ENCODE measurements at places on chromosomes 3 and 15.

DNA sequence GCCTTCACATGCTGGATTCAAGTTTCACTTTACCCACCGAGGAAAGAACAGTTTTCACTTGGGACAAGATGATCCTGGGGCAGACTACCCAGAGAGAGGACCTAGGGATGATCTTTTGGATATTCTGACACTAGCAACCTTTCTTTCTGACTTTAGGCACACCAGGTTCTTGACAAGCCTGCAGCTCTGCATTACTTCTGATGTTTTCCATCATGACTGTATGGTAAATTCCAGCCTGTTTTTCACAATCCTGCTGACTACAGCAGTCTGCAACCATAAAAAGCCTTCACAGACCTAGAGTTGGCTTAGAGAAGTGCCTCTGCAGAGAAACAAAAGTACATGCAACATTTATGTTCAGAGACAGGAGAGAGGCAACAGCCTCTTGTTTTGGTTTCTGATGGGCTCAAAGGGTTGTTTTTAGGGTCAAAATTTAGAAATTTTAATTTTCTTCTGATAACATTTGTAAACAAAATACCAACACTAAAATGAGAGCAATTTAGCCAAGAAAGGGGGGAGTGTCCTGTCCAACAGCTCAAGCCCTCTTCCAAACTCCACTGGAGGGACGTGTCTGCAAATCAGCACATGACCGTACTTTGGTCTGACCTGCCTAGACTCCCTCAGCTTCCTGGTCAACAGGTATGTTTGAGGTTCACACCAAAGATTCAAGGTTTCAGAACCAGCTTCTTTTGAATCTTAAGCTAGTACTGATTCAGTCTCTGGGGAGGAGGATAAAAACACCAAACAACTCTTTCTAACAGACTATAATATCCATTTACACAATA, 799 bp downstream of the ABI3BP start:
- DNase-seq = no peak

DNA sequence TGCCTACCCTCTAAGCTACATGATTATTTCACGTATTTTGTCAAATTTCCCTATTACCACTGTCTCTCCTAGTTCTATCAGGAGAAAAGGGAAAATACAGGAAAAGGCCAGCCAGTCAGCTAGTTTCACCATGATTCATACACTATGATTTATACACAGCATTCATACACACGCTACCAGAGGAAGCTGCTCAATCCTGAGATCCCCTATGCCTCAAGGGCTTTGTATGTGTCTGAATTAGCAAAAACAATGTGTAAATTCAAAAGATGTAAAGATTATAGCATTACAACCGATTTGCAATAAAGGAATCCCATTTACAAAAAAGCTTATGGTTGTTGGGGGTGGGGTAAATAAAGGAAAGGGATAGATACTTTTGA, 3.1 kb upstream of the ACKR4 start:
- DNase-seq = no peak

GRCh38 chr15:51620122-51620521, 2.4 kb downstream of the DMXL2 start:
- DNase-seq = no peak

- DNase-seq = no peak
Measured at GRCh38 chr15:57183614-57184344, 192.5 kb upstream of the CGNL1 start.

GRCh38 chr3:120903221-120903620, 4.8 kb upstream of the STXBP5L start:
- DNase-seq = no peak

DNA sequence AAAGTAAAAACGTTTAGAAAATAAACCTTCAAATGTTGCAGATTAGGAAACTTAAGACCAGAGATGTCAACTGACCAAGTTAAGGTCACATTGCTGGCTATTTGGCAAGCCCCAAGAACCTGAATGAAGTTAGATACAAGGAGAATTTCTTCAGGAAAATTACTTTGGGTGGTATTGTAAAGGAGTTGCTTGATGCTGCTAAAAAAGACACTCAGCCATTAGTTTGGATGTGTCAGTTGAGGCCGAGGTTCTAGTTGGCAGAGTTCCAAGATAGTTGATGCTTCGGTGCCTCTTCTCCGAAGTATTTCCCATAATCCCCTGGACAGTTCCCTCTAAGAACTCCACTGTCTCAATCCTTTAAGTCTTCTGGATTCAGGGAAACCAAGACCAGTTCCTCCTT, 24.3 kb downstream of the SIAH2 start:
- DNase-seq = no peak

GRCh38 chr3:10234526-10235230, 13.6 kb upstream of the TATDN2 start:
- no peak for DNase-seq

DNA sequence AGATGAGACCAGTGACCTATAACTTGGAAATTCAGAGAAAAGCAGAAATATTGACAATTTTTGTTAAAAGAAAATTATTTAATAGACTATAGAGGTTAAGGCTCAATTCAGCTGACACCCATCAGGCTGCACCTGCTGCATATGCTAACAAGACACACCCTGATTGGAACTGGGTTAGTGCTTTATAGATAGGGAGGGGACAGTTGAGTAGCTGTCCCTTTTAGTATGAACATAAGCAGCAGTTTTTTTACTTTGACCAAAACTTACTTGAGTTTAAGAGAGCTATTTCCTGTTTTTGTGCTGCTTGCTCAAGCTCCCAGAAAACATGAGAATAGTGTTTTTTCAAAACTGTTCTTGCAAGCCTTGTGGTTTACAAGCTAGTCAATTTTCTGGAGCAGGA, 292.6 kb downstream of the LRRC3B start:
- peak; percentile 77 for DNase-seq

DNA sequence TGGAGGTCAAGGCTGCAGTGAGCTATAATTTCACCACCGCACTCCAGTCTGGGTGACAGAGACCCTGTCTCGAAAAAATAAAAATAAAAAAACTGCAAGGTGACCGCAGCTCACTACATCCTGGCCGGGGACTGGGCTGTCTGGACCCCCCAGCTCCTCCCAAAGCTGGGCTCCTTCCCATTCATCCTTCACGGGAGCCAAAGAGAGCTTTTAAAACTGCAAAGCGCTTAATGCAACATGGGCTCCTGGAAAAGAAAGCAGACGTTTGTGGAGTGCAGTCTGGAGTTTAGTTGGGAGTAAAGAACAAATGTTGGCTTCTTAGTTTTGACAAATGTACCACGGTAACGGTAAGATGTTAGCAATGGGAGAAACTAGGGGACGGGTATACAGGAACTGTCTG, 12.1 kb downstream of the PLXND1 start:
- DNase-seq = no peak

DNA sequence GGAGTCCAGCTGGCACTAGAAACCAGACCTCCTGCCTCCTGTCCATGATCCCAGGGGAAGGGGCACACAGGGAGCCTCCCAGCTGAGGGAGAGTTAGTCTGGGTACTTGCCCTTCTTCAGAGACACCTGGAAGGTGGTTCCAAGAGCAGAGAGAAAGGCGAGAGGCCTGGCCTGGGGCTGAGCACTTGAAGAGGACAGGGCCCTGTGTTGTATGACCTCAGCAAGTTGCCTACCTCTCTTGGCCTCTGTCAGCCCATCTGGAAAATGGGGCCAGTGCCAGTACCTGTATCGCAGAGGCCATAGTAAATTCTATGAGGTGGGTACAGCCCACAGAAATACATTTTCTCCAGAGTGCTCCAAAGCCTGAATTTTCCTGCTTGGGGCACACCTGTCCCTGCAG, 19.5 kb downstream of the PTH1R start:
- DNase-seq = no peak

GRCh38 chr3:78728406-78729145, 1039.2 kb downstream of the ROBO1 start:
- DNase-seq = no peak

DNA sequence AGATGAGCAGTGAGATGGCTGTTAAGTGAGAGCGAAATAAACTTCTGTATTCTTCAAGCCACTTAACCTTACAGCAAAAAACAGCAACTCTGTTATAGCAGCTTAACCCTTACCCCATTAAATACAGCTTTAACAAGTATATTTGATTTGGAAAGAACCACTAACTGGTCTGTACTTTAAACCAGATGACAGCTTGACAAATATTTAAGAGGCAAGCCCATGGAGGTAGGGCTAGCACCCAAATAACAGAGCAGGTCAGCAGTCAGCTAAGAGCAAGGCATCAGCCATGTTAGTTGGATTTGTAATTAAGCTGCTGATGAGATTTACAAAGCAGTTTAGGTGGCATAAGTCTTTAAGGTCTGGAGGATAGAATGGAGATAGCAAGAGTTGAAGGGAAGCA, 3.5 kb downstream of the LZTFL1 start:
- DNase-seq = no peak

GRCh38 chr3:173690542-173691180, 293.1 kb downstream of the NLGN1 start:
- no peak for DNase-seq

DNA sequence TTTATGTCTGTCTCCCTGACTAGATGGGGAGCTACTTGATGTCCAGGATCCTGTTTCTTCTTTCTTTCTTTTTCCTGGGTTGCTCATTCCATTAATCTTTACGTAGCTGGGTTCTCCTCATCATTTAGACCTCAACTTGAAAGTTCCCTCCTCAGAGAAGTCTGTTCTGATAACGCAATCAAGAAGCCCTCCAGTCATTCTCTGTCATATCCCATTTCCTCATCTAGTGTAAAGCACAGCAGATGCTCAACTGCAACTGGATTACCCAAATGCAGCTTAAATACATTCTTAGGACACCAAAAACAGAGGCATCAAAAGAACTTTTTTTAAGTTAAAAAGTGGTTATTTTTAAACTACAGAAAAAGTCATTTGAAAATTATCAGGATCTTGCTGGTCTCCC, 51.7 kb upstream of the ST3GAL6 start:
- peak; percentile 46 for DNase-seq

GRCh38 chr15:75348562-75349350, 1.9 kb downstream of the NEIL1 start:
- DNase-seq = no peak

GRCh38 chr3:193310914-193311723, 67.4 kb downstream of the ATP13A5 start:
- DNase-seq = no peak

- no peak for DNase-seq
Measured at GRCh38 chr15:34701536-34701935, 53.3 kb downstream of the GJD2 start.

- no peak for DNase-seq
Measured at GRCh38 chr3:34037260-34037659, 238.8 kb downstream of the PDCD6IP start.

GRCh38 chr15:72169236-72169920, 28.2 kb downstream of the GRAMD2A start:
- no peak for DNase-seq

- DNase-seq = no peak
Measured at GRCh38 chr3:125072301-125072700, 16.5 kb upstream of the HEG1 start.

GRCh38 chr3:130259166-130259874, 86.2 kb upstream of the COL6A5 start:
- DNase-seq = no peak

DNA sequence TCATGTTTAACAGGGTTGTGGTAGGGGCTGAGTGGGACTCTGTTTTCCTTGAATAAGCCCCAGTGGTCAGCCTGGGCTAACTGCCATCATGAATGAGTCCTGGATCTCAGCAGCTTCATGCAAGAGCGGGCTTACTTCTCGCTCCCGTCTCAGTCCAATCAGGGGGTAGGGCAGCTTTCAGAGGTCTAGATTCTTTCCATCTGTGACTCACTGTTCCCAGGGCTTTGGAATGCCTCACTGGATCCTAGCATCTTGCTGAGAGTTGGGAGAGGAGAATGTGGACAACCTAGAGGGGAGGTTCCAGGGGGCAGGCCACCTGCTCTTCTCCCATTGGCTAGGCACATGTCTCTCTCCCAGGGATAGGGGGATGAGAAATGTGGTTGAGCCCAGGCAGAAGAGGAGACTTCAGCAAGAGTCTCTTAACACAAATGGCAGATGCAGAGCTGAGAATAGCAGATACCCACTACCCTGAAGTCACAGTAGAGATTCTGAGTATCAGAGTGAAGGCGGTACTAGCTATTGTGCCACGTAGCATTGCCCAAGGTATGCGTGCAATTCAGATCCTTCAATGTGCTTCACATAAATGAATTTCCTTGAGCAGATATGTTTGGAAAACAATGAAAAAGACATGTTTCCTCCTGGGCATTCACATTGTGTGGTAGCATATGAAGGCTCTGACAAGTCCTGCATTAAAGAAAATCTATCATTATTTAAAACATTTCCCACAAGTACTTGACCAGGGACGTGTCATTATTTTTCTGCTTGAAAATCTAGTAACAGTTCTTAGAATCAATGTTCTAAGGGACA, 257.7 kb upstream of the PROK2 start:
- peak; percentile 32 for DNase-seq

DNA sequence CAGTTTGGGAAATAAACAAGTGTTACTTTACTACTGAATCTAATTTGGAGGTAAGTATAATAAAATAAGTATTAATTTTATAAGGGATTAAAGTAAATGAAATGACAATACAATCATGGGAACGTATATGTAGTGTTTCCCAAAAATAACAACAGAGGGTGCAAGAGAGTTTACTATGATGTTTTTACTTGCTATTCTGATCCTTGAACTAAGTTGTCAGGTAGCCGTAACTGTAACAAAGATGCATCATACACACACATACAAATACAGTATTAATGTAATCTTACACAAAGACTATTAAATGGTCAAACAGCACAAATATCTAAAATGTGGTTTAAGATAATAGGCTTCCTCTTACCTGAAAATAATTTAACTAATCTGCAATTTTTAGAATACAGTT, 311.4 kb downstream of the TBC1D5 start:
- peak; percentile 5 for DNase-seq

DNA sequence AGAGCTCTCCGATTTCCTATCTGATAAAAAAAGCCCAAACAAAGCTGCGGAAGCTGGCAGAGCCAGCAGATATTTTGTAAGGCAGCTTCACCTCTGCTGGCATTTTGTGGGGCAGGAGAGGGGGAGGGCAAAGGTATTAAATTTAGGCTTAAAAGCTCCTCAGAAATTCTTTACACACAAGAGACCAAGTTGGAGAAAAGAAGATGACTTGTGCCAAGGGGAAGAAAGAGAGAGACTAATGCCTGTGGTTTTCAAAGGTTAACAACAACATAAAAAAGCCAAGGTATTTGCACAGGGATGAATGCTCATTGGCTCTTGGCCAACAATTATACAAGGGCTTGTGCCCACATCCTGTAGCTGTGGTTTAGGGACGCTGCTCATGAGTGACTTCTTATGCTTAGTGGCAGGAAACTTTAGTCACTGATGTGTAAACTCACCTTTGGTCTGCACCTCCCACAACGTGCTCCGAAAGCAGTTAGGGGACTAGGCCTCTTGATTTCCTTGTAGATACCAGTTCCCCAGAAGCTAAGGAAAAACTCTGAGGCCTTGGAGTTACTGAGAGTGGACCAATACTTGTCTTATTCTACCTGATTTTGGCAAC, 152.9 kb downstream of the TPRG1 start:
- peak; percentile 83 for DNase-seq

GRCh38 chr3:56975567-56975966, 84.9 kb upstream of the SPATA12 start:
- DNase-seq = no peak

GRCh38 chr3:72904163-72904562, 16.3 kb downstream of the GXYLT2 start:
- DNase-seq = no peak

- no peak for DNase-seq
Measured at GRCh38 chr3:78957456-78957855, 810.3 kb downstream of the ROBO1 start.
